ENCODE measurements at places on chromosomes 2 and 18.

- no peak for DNase-seq
Observed at GRCh38 chr2:231425291-231425810, 29.8 kb downstream of the B3GNT7 start.

DNA sequence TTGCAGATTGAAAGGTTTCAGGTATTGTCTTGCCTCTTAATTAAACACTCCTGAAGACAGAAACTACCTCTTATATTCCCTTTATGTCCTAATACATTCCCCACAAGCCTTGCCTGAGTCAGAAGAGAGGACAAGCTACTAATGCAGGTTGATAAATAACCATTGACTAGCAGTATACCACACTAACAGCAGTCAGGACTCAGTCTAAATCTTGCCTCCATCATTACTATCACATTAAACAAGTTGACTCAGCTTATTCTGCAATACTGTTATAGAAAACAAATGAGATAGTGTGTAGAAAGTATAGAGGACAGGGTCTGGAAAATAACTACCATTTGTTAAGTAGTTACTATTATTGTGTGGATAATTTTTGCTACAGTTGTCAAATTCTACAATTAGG, 63.8 kb downstream of the TTC21B start:
- DNase-seq = no peak

DNA sequence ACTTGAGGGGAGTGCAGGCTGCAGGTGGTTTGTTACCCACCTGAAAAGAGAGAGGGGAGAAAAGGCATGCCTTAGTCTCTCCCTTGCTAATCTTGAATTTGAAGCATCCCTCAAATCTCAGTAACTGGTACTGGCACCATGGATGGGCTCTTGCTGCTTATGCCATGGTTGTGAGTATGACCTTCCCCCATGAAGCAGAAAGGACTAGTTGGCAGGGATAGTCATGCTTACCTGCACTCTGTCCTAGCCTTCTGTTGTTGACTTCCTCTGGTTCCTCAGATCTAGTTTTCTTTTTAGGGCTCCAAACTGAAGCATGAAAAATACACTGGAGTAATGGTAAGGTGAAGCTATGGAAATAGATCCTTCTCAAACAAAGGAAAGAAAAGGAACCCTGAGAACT, 191.2 kb downstream of the SPAG16 start:
- no peak for DNase-seq

GRCh38 chr2:86295066-86295465, 42.4 kb downstream of the REEP1 start:
- no peak for DNase-seq

DNA sequence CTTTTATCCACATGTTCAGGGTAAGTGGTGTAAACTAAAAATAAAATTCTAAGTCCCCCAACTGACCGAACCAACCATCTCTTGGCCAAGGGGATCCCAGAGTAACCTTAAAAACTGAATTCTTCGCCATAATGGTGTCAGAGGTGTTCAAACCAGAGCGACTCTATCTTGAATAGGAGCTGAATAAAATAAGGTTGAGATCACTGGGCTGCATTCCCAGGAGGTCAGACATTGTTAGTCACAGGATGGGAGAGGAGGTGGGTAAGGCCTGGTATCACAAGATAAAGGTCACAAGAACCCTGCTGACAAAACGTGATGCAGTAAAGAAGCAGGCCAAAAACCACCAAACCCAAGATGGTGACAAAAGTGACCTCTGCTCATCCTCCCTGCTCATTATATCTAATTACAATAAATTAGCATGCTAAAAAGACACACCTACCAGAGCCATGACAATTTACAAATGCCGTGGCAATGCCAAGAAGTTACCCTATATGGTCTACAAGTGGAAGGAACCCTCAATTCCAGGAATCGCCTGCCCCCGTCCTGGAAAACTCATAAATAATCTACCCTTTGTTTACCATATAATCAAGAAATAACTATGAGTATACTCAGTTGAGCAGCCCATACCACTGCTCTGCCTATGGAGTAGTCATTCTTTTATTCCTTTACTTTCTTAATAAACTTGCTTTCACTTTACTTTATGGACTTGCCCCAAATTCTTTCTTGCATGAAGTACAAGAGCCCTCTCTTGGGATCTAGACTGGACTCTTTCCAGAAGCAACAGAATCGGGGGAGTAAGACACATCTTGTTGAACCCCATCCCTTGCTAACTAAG, 302.4 kb downstream of the STK39 start:
- DNase-seq = no peak

GRCh38 chr2:232576995-232577394, 26.5 kb downstream of the EIF4E2 start:
- DNase-seq = no peak

DNA sequence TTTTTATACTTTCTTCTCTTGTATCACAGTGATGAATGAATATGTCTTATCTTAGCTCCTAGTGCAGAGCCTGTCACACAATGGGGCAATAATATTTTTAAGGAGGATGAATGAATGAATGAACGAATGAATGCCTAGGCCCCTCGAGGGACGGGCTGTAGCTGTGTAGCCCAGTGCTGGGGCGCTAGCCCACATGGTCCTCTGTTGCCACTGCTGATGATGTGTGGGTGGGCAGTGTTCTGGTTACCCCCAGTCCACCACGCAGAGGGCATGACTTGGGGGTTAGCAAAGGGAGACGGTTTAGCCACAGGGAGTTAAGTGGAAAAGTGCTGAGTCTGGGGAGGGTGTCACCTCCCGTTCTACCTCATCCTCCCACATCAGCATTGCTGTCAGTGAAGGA, 134.2 kb downstream of the SMAD7 start:
- no peak for DNase-seq

DNA sequence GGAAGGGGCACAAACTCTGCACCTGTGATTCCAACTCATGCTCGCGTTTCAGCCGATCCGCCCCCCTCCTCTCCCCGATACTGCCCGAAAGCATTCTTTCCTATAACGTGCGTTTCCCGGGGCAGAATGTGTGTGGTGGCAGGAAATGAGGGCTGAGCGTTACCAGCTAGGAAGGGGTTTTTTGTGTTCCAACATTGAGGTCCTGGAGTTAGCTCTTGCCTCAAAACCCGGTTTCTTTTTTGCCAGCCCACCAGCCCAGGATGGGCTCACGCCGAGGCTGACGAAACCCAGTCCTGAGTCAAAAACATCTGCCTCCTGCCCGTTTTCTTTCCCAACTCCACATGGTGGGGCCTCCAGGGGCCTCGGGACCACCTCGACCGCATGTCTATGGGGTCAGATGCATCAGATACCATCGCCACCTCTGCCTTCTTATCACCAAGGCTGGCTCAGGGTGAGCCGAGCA, 113.7 kb upstream of the COPS8 start:
- no peak for DNase-seq

GRCh38 chr2:200471324-200471848, 38.5 kb downstream of the KCTD18 start:
- no peak for DNase-seq

DNA sequence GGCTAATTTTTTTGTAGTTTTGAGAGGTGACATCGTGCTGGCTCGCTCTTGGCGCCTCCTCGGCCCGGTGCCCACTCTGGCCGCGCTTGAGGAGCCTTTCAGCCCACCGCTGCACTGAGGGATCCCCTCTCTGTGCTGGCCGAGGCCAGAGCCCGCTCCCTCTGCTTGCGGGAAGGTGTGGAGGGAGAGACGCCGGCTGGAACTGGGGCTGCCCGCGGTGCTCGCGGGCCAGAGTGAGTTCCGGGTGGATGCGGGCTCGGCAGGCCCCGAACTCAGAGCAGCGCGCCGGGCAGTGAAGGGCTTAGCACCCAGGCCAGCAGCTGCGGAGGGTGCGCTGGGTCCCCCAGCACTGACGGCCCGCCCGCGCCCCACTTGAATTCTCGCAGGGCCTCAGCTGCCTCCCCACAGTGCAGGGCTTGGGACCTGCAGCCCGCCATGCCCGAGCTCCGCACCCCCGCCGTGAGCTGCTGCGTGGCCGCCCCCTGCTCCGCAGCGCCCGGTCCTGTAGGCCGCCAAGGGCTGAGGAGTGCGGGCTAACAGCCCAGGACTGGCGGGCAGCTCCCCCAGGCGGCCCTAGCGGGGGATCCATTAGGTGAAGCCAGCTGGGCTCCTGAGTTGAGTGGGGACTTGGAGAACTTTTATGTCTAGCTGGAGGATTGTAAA, 113.2 kb upstream of the ZSWIM2 start:
- DNase-seq = no peak

GRCh38 chr2:218020966-218021535, 18.3 kb upstream of the TNS1 start:
- DNase-seq = no peak
